Activated CD4-positive, alpha-beta memory T cell treated with anti-CD3 and anti-CD28 coated beads, Interleukin-2, amount 10 ng/mL, durations not matched to agents 7 days and 5 days (primary cell): ENCODE measurements at places on chromosomes 11 and 22. TPM values are rescaled to one million over a fixed set of nuclear protein-coding genes. Genes with fewer than 3 reads are reported as not detected.

GRCh38 chr11:44880511-44880910 lies 70.2 kb downstream of the TP53I11 start:
- H3K27ac ChIP-seq, result no peak overlapping the region
- H3K4me1 ChIP-seq, result peaks cover 12% of the 10 kb centered on the region
- H3K36me3 ChIP-seq, result no peaks in the 10 kb centered on the region
- H3K27me3 ChIP-seq, result peaks cover 4% of the 10 kb centered on the region
- no peak for DNase-seq

DNA sequence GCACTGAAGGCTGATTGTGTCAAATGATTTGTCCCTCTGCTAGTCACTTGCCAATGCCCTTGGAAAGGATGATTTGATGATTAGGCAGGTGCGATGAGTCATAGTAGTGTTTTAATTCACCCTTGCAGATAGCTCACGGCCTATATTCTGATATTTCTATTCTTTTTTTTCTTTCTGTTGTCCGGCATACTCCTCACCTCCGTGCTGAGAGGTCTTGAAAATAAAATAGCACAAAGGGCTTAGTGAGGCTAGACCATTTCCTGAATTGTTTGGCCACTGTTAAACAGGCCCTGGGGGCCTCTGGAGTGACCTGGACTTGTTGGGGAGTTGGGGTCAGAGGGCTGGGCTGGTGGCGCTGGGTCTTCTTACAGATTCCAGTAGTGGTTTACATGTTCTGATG lies 99.8 kb downstream of the ZBTB16 start:
- H3K4me1 ChIP-seq, result peaks cover 45% of the 10 kb centered on the region
- peaks cover 21% of the 10 kb centered on the region for H3K36me3 ChIP-seq
- DNase-seq, result no peak
- H3K27ac ChIP-seq, result peak overlapping the region; percentile 75
- peaks cover 1% of the 10 kb centered on the region for H3K27me3 ChIP-seq
- H3K4me3 ChIP-seq, result peak overlapping the region; percentile 49

- H3K4me1 ChIP-seq, result peaks cover 53% of the 10 kb centered on the region
- peak overlapping the region; percentile 55 for H3K4me3 ChIP-seq
- peak overlapping the region; percentile 88 for H3K27ac ChIP-seq
- no peaks in the 10 kb centered on the region for H3K27me3 ChIP-seq
Measured at GRCh38 chr11:88357323-88358039, 19.9 kb upstream of the CTSC start.

GRCh38 chr11:80379620-80380278 lies 938.9 kb upstream of the TENM4 start:
- no peaks in the 10 kb centered on the region for H3K4me1 ChIP-seq
- H3K27me3 ChIP-seq, result no peaks in the 10 kb centered on the region
- DNase-seq, result no peak
- H3K27ac ChIP-seq, result no peak overlapping the region

DNA sequence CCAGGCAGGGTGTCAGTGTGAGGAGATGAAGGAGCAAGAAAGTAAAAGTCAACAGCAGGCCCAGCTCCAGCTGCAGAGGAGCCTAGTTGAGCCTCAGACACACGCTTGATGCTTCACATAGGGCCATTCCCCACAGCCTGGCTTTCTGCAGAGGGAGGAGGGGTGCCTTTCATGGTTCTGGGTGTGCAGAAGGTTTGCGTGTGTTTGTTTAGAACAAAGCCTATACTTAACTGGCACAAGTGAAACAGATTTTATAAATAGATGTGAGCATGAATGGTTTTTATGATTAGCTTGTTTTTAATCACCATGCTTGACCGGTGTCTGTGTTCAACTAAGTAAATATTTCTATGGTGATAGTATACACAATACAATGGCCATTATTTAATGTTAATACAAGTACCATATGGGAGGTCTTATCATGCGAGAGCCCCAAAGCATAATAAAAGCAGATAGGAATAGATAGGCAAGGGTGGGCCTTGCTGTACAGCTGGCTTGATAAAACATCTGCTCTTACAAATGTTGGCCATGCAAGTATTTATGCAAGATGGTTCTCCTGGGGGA lies 290.2 kb downstream of the ETS1 start:
- peaks cover 51% of the 10 kb centered on the region for H3K36me3 ChIP-seq
- H3K4me3 ChIP-seq, result no peak overlapping the region
- DNase-seq, result no peak
- peaks cover 86% of the 10 kb centered on the region for H3K4me1 ChIP-seq
- no peak overlapping the region for H3K27ac ChIP-seq

- peaks cover 57% of the 10 kb centered on the region for H3K4me1 ChIP-seq
- H3K4me3 ChIP-seq, result no peak overlapping the region
- peak; percentile 62 for DNase-seq
- peaks cover 6% of the 10 kb centered on the region for H3K27me3 ChIP-seq
- peaks cover 7% of the 10 kb centered on the region for H3K36me3 ChIP-seq
Measured at GRCh38 chr11:114208377-114208776, 87.8 kb upstream of the NNMT start.

DNA sequence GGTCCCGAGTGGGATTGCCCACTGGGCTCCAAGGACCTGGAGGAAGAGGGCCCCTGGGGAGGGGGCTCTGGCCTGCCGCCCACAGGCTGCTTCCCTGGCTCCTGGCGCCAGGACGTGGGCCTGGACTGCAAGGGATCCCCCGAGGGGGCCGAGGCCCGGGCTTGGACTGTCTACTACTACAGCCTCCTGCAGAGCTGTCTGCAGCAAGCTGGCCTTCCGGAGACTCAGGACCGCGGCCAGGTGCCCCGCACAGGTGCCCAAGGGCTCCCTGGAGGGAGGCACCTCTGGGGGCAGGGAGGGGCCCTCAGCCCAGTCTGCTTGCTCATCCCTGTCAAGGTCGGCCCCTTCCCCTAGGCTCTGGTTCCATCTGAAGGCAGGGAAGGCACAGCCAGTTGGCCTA lies 1.9 kb downstream of the CARNS1 start:
- peaks cover 17% of the 10 kb centered on the region for H3K27me3 ChIP-seq
- H3K27ac ChIP-seq, result no peak overlapping the region
- H3K4me3 ChIP-seq, result no peak overlapping the region
- no peak for DNase-seq
- no peaks in the 10 kb centered on the region for H3K36me3 ChIP-seq
- H3K4me1 ChIP-seq, result peaks cover 47% of the 10 kb centered on the region

DNA sequence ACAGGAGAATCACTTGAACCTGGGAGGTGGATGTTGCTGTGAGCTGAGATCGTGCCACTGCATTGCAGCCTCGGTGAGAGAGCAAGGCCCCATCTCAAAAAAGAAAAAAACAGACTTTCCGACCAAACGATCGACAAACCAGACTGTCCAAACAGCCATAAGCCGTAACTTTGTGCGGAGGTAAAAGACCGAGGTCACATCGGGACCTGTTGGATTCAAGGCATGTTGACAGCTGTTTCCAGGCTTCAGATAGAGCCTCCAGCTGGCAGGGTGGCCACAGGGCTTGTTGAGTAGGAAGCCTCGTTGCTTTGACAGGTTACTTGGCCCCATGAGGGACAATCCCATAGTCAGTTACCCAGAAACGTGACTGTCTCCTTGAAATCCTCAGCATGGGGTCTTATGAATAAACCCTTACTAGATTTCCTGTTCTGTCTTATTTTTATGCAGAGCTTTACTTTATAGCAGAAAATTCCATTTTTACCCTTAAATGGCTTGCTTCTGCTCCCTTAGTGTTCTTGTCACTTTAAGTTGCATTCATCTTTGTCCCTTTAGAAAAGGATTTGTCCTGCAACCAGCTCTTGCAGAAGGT lies 22.3 kb downstream of the PPARA start:
- H3K27ac ChIP-seq, result no peak overlapping the region
- H3K4me1 ChIP-seq, result peaks cover 20% of the 10 kb centered on the region
- H3K36me3 ChIP-seq, result peaks cover 4% of the 10 kb centered on the region
- no peaks in the 10 kb centered on the region for H3K27me3 ChIP-seq
- no peak overlapping the region for H3K4me3 ChIP-seq

DNA sequence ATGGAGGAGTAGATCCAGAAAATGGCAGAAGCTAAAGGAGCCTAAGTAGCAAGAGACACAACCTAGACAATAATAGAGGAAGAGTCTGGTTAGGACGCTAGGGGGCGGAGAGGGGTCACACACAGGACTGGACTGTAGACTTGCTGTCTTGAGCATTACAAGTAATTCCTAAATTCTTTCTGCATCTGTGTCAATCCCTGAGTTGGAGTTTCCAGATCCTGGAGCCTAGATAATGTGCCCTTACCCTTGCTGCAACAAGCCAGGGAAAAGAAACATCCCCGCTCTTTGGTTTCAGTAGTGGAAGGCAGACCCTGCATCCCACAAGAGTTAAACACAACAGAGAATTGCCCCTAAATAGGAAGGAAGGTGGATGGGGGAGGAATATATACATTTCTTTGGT lies 14.9 kb upstream of the CCDC73 start:
- no peak overlapping the region for H3K4me3 ChIP-seq
- peaks cover 6% of the 10 kb centered on the region for H3K27me3 ChIP-seq
- H3K36me3 ChIP-seq, result no peaks in the 10 kb centered on the region
- no peak overlapping the region for H3K27ac ChIP-seq
- H3K4me1 ChIP-seq, result no peaks in the 10 kb centered on the region
- DNase-seq, result peak; percentile 62

DNA sequence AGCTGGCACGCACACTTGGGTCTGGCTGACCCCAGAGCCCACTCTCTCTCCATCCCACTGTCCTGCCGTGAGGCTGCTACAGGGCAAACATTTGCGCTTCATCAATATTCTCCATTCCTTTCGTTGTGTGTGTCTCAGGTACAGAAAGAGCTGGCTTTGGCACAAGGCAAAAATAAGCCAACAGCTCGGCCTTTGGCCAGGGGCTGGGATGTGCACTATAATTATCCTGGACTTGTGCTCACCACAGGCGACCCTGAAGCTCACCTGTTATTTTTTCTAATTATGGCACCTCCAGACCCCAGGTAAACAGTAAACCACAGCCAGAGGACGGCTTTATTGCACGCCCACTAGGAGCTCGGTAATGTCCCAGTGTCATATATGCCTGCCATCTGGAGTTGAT lies 10.9 kb downstream of the ZMAT5 start:
- DNase-seq, result no peak
- H3K4me1 ChIP-seq, result peaks cover 13% of the 10 kb centered on the region
- no peaks in the 10 kb centered on the region for H3K27me3 ChIP-seq
- no peak overlapping the region for H3K27ac ChIP-seq
- H3K4me3 ChIP-seq, result no peak overlapping the region

DNA sequence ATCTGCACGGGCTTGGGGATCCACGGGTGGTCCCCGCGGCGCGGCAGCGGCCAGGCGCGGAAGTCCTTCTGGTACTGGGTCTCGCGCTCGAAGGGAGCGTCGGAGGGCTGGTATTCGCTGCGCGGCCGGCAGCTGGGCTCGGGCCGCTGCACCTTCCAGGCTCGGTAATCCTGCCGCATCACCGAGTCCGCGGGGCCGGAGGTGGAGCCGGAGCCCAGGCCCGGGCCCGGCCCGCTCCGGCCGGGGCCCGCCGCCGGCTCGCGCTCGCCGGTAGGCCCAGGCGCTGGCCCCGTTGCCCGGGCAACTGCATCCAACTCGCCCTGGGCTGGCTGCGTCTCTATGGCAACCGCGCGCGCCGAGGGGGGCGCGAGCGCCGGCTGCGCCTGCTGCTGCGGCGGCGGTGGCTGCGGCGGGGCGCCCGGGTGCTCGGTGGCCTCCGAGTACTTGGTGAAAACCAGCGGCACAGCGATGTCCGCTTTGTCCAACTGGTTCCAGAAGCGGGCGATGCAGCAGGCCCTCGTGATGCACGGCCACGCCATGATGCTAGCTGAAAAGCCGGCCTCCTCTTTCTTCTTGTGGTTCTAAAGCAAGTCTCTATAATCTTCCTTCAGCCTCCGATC lies 897 bp downstream of the MAP6 start:
- H3K27me3 ChIP-seq, result peaks cover 77% of the 10 kb centered on the region
- peak overlapping the region; percentile 82 for H3K4me3 ChIP-seq
- peaks cover 8% of the 10 kb centered on the region for H3K36me3 ChIP-seq
- H3K27ac ChIP-seq, result no peak overlapping the region

DNA sequence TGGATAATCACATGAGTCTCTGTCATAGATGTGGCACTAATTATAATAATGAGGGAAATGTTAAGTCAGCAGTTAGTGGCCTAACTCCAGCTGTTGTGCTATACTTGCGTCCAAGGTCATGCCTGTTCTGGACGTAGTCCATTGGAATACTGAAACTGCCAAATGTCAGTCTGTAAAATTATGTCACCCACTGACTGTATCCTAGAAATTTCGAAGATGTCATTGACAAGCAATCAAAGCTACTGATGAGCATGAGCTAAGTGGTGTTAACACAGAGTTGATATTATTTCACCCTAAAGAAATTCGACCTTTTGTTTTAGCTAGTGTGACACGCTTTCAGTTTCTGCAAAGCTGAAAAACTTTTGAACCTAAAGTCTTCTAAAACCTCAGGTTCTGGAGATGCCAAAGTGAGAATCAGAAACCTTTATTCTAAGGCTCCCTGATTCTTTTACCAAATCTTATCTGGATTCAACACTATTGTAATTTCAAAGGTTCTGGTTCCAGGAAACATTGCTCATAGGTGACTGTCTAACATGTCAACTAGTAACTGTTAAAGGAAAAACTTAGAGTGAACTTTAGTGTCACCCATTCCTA lies 14.9 kb upstream of the ME3 start:
- H3K36me3 ChIP-seq, result no peaks in the 10 kb centered on the region
- no peak for DNase-seq
- H3K4me3 ChIP-seq, result no peak overlapping the region
- peaks cover 5% of the 10 kb centered on the region for H3K27me3 ChIP-seq
- H3K4me1 ChIP-seq, result peaks cover 10% of the 10 kb centered on the region
- no peak overlapping the region for H3K27ac ChIP-seq

GRCh38 chr11:7251836-7252682 lies at the start of gene SYT9:
SYT9 (plus strand) TSS chr11:7251904; CDS start chr11:7252187, 283 bp downstream.
- H3K27ac ChIP-seq, result no peak within 1 kb of the TSS
- H3K36me3 ChIP-seq, result no peaks in the 10 kb centered on the region
- H3K4me1 ChIP-seq, result peaks cover 4% of the 10 kb centered on the region
- DNase-seq, result peak; percentile 29

- peaks cover 10% of the 10 kb centered on the region for H3K36me3 ChIP-seq
- H3K4me1 ChIP-seq, result peaks cover 7% of the 10 kb centered on the region
- no peaks in the 10 kb centered on the region for H3K27me3 ChIP-seq
- H3K4me3 ChIP-seq, result no peak overlapping the region
- H3K27ac ChIP-seq, result no peak overlapping the region
Measured at GRCh38 chr11:128825050-128825784, 41.9 kb downstream of the KCNJ1 start.

The CYTH4 gene
- 114 TPM for total RNA-seq

The INPPL1 gene
- 153 TPM for total RNA-seq

The RAB38 gene
- total RNA-seq, result 1.2 TPM

The KRTAP5-7 gene
- total RNA-seq, result not detected

The HTR3B gene
- not detected for total RNA-seq
